Activated gamma-delta T cell (primary cell): ENCODE measurements at places on chromosomes 12 and 14.
A peak's percentile ranks its signal among the peaks of the same experiment; 100 is the strongest.

GRCh38 chr14:76761136-76761959, at the start of gene VASH1:
Gene VASH1, plus strand, starts transcription at chr14:76761468. Its CDS starts 1,354 bp downstream, at chr14:76762822.
- peak; percentile 47 for DNase-seq

DNA sequence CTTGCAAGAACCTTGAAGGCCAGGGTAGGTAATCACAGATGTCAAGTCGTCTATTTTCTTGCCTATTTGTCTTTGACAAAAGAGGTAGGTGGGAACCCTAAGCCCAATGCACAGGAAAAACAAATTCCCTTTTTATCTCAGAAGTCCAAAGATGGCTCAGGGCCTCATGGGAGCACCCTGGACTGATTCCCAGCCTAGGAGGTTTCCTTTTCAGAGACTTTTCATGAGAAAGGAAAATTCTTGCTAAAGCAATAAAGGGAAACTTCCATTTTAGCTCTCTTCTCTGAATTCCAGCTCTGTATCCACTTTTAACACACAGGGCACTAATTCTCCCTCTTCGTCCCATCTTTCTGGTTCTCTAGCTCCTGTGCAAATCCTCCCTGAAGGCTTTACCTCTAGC, 1.2 kb downstream of the ZNF641 start:
- no peak for DNase-seq

DNA sequence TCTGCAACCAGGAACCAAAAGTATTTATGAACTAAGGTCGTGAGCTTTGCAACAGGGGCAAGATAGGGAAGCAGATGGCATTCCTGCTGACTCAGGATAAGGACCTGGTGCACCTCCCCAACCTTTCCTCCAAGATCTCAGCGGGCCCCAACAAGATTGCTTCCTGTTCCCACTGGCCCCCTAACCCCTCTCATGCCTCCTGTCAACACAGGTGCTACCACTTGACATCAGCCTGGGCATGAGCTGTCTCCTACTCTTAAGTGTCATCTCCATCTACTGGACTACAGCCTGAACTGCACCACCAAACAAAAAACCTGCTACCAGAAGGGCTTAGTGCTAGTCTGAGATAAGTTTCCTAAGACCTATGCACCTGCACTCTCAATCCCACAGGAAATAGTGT, 32.7 kb downstream of the MED6 start:
- no peak for DNase-seq

GRCh38 chr14:75589931-75590330, 11.5 kb downstream of the FLVCR2 start:
- no peak for DNase-seq

DNA sequence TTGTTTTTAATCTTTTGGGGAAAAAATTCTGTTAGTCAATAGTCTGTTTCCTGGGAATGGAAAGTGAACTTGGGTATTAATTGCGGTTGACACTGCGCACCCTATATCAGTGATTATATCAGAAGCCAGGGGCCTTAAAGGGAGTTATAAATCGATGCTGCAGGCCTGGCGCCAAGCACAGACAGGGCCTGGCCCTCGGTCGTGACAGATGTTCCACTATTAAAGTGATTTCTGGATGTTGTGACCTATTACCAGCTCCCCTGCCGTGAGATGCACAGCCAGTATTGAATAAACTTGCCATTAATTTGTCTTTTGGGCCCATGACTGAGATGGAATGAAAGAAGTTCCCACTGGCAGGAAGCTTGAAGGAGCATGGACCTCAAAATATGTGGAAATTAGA, 45.1 kb upstream of the KITLG start:
- no peak for DNase-seq

DNA sequence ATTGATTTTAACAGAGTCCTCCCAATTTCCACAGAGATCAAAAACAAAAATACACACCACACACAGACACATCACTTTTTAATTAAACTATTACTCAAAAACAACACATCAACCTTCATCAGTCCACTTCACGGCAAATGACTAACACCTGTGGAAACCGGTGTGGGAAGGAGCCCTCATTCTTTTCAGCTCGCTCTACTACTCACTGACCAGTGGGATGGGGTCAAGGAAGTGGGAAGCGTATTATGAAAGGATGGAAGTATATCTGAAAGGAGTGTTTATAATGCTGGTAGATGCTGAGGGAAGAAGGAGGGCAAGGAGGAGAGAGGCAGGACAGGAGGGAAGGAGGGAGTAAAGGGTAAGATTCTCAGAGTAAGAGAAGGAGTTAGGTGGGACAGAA, 156.5 kb downstream of the EPS8 start:
- DNase-seq: no peak

DNA sequence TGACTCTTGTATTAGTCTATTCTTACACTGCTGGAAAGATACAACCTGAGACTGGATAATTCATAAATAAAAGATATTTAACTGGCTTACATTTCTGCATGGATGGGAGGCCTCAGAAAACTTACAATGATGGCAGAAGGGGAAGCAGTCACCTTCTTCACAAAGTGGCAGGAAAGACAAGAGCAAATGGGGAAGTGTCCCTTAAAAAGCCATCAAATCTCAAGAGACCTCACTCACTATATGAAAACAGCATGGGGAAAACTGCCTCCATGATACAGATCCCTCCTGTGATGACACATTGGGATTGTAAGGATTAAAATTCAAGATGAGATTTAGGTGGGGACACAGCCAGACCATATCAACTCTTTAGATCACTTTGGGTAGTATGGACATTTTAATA, 83.7 kb downstream of the TMTC3 start:
- no peak for DNase-seq

DNA sequence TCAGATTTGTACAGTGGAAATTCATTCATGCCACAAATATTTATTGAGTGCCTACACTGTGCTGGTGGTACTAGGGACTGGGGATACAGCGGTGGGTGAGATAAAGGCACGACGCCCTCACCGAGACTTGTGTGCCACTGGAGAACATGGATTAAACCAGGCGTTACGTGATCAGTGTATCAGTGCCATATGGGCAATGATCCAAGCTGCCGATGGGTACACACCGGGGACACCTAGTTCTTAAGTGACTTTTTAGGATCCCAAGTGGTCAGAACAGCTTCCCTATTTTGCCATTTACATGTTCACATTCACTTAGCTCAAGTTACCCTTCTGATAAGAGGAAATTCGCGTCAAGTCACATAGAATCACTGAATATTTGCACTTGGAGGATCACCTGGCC, 236.7 kb downstream of the CACNA1C start:
- DNase-seq: no peak

DNA sequence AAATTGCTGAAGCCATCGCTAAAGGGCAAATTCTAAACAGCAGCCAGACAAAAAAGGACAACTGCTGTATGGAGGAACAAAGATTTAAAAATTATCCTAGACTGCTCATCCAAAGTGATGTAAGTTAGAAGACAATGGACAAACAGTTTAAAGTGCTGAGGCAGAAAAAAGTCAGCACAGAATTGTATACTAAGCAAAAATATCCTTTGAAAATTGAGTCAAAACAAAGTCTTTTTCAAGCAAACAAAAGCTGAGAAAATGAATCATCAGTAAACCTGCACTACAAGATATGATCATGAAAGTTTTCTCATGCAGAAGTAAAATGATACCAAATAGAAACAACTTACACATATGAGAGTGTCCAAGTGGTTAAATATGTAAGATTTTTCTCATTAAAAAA, 43.6 kb downstream of the EML5 start:
- DNase-seq: no peak

GRCh38 chr14:54443981-54444380, 2.8 kb upstream of the CNIH1 start:
- DNase-seq: no peak

- no peak for DNase-seq
These were observed 128.6 kb downstream of the ZFP36L1 start for GRCh38 chr14:68664225-68664681.

- DNase-seq: no peak
These were observed 23.7 kb downstream of the MFAP5 start for GRCh38 chr12:8638951-8639350.

- DNase-seq: no peak
These were observed 11.6 kb downstream of the BTG1 start for GRCh38 chr12:92133795-92134637.

DNA sequence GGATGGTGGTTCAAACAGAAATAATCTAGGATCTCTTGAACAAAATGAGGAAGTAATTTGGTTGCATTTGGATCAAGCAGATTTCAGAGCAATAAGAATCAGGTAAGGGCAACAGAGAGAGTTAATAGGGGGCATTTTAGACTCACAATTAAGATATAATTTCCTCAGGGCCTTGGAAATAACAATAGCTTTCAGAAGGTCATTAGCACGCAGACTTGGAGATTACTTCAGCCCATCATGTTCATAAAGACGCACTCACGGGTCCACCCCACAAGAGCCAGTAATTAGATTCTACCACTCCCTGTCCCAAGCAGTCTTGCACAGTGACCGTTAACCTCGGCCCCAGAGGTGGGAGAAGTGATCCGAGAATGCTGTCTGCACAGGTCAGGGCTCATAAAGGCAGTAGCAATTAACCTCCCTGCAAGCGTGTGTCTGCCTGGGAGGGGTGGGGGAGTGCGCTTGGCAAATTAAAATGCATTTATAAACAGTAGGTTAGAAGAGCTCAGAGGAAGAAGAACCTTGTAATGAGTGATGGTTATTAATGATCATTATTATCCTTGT, 125.7 kb upstream of the CCDC196 start:
- DNase-seq: no peak

DNA sequence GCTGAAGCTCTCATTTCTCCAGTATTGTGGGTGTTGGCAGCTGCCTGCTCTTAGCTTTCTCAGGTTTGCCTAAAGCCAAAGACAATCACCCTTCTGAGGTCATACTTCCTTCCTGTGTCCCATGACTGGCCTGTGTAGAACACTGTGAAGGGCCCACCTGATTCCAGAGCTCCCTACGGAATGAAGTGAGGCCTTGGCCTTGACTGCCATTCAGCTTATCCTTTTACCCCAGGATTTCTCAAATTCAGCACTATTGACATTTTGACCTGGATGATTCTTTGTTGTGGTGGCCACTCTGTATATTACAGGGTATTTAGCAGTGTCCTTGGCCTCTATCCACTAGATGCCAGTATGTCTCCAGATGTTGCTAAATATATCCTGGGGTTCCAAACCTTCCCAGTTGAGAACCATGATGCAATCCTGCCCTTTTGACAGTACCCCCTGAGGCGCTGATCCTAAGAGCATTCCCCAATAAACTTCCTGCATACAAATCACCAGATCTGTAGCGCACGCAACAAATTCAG, 112.3 kb upstream of the KRR1 start:
- DNase-seq: no peak

- no peak for DNase-seq
These were observed 76.8 kb upstream of the WSCD2 start for GRCh38 chr12:108052260-108052659.

DNA sequence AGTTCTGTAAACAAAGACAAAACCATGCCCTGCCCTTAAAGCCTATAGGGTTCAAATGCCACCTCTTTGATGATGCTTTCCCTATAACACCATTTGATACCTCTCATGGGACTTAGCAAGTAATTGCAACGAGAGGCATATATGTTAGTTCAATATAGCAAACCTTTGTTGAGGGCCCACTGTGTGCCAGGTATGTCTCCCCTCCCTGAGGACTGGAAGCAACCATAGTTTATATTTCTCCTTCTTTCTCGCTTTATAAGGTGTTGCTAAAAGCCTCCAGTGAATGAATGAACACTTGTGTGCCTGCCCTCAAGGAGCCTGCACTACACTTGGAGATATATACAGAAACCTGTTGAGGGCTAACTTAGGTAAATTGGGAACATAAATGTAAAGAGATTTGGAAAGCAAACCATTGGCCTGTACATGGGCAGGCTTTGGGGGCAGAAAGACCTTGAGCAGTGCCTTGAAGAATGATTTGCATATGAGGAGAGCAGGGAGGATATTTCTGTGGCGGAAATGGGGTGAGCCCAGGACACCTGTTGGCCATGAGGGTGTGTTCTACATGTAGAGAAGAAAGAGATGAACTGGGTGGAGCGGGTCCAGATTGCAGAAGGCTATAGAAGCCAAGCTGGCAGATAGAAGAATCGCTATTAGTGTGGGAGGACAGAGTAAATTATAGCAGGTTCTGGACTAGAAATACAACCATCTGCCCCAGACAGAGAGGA, 1.8 kb upstream of the CKAP4 start:
- no peak for DNase-seq

- no peak for DNase-seq
These were observed 743 bp downstream of the PUS1 start for GRCh38 chr12:131929581-131930456.
